ENCODE measurements at places on chromosomes 12 and 14. TPM values are rescaled to one million over a fixed set of nuclear protein-coding genes. Genes with fewer than 3 reads are reported as not detected.
A peak's percentile ranks its signal among the peaks of the same experiment; 100 is the strongest.

The SERPINA5 gene
- polyA plus RNA-seq = not detected

GRCh38 chr12:114628199-114628598 is 55.8 kb downstream of the TBX3 start:
- DNase-seq = no peak

The LALBA gene
- not detected for polyA plus RNA-seq

- DNase-seq = no peak
Observed at GRCh38 chr14:24368212-24368561, 203 bp downstream of the NFATC4 start.

The BICDL1 gene
- 15.6 TPM for polyA plus RNA-seq

- DNase-seq = peak; percentile 61
Observed at GRCh38 chr12:50057000-50057841, at the start of gene ASIC1. Gene ASIC1 (plus strand): TSS chr12:50057596. CDS start chr12:50058767, 1,171 bp downstream.
